Vagina (tissue), 2 donors: ENCODE measurements at places on chromosomes 4 and X.

- DNase-seq, result no peak
- no peaks in the 10 kb centered on the region for H3K36me3 ChIP-seq
- no peak overlapping the region for H3K27ac ChIP-seq
- no peaks in the 10 kb centered on the region for H3K27me3 ChIP-seq
- H3K4me1 ChIP-seq, result no peaks in the 10 kb centered on the region
These were observed 160.6 kb downstream of the BCOR start for GRCh38 chrX:39936886-39937770.

DNA sequence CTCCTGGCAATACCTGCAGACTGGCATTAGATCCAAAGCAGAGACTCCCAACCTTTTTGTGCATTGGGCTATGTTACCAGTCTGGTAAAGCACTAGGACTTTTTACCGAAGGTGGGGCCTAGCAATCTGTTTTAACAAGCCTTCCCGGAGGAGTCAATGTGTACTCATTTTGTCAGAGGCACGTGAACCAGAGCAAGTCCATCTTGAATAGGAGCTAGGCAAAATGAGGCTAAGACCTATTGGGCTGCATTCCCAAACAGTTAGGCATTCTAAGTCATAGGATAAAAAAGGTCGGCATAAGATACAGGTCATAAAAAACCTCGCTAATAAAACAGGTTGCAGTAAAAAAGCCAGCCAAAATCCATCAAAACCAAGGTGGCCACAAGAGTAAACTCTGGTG lies 22.3 kb downstream of the ADGRA3 start:
- no peaks in the 10 kb centered on the region for H3K36me3 ChIP-seq
- H3K27ac ChIP-seq, result no peak overlapping the region
- H3K27me3 ChIP-seq, result no peaks in the 10 kb centered on the region
- H3K4me3 ChIP-seq, result no peak overlapping the region
- no peaks in the 10 kb centered on the region for H3K4me1 ChIP-seq

GRCh38 chr4:2068198-2068470 lies 9.0 kb downstream of the NAT8L start:
- no peak overlapping the region for H3K27ac ChIP-seq
- no peak overlapping the region for H3K4me3 ChIP-seq
- H3K4me1 ChIP-seq, result no peaks in the 10 kb centered on the region
- no peaks in the 10 kb centered on the region for H3K27me3 ChIP-seq
- no peak for DNase-seq

- H3K27ac ChIP-seq, result no peak overlapping the region
- H3K4me3 ChIP-seq, result no peak overlapping the region
- no peaks in the 10 kb centered on the region for H3K27me3 ChIP-seq
- H3K36me3 ChIP-seq, result no peaks in the 10 kb centered on the region
These were observed 9.9 kb upstream of the GK start for GRCh38 chrX:30643313-30643821.

GRCh38 chr4:148141501-148141900 lies 300.7 kb downstream of the NR3C2 start:
- DNase-seq, result no peak
- H3K27ac ChIP-seq, result no peak overlapping the region
- no peak overlapping the region for H3K4me3 ChIP-seq
- H3K36me3 ChIP-seq, result peaks cover 3% of the 10 kb centered on the region

DNA sequence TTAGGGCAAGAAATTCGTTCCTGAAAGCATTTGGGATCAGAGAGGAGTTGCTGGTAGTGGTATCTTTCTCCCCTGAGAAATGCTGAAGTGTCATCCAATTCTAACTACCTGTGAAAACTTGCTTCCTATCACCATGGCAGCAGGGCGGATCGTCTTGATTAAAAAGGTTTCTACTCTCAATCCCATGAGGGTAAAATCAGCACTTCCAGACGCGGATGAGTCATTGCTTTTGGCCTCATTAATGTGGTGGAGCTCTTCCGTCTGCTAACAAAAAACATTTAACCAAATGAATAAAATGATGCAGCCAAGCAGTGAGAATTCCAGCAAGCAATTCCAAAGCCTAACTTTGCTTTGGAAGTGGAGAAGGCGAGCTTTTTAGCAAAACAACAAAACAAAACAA lies 325.6 kb downstream of the CAMK2D start:
- H3K4me1 ChIP-seq, result peaks cover 40% of the 10 kb centered on the region
- no peaks in the 10 kb centered on the region for H3K27me3 ChIP-seq
- no peaks in the 10 kb centered on the region for H3K36me3 ChIP-seq
- DNase-seq, result no peak
- peak overlapping the region; percentile 73 for H3K27ac ChIP-seq

DNA sequence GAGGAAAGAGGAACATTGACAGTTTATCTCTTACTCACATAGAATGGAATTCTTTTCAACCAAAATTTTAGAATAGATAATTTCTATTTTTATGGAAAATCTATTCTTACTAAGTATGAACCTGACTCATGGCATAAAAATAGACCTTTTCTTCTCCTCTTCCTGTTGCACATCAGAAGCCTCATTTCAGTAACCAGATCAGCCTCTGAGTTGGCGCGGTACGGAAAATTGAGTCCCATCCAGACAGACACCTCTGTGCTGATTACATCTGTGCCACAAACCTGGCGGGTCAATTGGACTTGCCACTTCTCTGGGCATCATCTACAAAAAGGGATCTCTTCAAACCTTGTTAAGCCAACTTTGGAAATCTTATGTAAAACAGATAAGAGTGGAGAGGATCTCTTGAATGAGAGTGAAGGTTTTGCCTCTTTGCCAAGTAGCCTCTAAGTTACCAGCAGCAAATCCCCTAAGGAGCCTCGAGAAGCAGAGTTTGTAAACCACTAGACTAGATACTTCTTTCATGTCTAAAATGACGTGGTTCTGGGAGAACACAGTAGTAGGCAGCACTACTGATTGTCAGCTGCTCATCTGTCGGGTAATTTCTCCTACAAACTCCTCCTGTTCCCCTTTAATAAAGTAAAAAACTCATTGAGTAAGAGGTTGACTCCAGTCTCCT lies 37.4 kb downstream of the TENM3 start:
- DNase-seq, result no peak
- no peaks in the 10 kb centered on the region for H3K36me3 ChIP-seq
- H3K4me1 ChIP-seq, result no peaks in the 10 kb centered on the region
- H3K27me3 ChIP-seq, result no peaks in the 10 kb centered on the region
- no peak overlapping the region for H3K4me3 ChIP-seq

DNA sequence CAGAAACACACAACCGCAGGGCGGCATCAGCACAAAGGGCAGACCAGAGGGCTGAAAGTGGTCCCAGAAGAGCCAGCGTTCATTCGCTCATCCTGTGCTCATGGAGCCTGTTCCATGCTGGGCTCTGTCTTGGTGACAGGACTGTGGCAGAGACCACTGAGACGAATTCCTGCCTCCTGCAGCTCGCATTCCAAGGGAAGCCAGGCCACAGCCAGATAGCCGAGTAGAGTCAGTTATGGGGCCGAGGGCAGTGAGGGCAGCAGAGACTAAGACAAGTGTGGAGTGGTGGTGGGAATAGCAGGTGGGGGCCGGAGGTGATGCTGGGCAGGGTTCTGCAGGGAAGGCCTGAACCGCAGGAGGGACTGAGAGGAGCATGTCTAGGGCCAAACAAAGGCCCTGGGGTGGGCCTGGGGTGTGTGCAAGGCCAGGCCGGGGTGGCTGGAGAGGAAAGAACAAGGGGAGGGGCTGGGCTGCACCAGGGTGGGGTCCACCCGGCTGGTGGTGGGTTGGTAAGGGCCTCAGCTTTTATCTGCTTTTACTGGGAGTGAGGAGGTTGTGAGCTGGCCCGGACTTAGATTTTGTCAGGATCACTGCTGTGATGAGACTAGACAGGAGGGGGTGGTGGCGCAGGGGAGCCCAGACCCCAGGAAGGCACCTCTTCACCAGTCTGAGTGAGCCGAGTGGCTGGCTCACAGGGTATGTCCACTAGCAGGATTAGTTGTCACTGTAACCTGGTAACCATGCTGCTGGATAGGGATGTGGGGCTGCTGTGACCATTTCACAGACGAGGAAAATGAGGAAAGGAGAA lies 6.3 kb downstream of the PSAPL1 start:
- H3K4me3 ChIP-seq, result no peak overlapping the region
- H3K4me1 ChIP-seq, result no peaks in the 10 kb centered on the region
- H3K27ac ChIP-seq, result no peak overlapping the region
- no peaks in the 10 kb centered on the region for H3K36me3 ChIP-seq
- H3K27me3 ChIP-seq, result no peaks in the 10 kb centered on the region

GRCh38 chrX:105017641-105018040 lies 202.9 kb downstream of the TEX13A start:
- no peaks in the 10 kb centered on the region for H3K36me3 ChIP-seq
- H3K27ac ChIP-seq, result no peak overlapping the region
- no peaks in the 10 kb centered on the region for H3K4me1 ChIP-seq

DNA sequence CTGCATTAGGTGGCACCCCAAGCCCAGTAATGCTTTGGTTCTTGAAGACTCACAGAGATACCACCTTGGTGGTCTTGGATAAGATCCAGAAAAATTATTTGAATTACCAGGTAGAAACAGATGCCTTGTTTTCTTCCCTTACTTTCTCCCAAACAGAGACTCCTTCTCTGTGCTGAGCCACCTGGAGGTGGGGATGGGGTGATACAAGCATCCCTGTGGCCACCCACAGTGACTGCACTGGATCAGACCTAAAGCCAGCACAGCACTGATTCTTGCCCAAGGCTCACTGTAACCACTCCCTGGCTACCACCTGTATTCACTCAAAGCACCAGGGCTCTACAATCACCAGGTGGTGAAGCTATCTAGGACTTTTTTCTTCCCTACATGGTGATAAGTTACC lies 156.8 kb downstream of the TEX13A start:
- H3K4me3 ChIP-seq, result no peak overlapping the region
- H3K4me1 ChIP-seq, result no peaks in the 10 kb centered on the region
- H3K27ac ChIP-seq, result no peak overlapping the region
- no peak for DNase-seq

DNA sequence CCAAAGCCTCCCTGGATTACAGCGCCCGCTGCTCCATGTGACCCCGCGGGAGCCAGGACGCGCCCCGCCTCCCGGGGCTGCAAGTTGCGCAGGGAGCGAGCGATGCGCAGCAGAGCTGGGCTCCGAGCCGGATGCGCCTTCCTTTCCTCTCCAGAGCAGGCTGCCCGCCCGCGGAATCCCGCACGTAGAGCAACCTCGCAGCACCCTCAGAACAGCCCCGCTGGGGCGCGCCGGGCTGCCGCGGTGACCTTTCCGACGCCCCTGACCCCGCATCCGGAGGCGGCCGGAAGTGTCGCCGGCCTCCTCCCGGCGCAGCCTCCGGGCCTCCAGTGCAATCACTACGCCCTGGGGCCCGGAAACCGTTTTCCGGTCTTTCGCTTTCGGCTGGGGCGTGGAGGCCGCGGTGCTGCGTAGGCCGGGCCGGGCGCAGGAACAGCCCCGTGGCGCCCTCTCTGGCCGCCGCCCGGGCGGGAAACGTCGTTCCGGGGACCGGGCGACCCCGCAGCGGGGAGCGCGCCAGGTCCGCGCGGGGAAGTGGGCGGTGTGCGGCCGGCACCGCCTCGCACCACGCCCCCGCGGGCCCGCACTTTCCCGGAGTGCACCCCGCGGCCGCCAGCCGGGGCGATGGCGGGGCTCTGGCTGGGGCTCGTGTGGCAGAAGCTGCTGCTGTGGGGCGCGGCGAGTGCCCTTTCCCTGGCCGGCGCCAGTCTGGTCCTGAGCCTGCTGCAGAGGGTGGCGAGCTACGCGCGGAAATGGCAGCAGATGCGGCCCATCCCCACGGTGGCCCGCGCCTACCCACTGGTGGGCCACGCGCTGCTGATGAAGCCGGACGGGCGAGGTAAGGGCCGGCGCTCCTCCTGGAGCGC lies at the start of gene CYP4V2:
Gene CYP4V2, plus strand, starts transcription at position 368 of the 866 bp plus-strand sequence. Its CDS starts 257 bp downstream, at position 625.
- H3K36me3 ChIP-seq, result no peaks in the 10 kb centered on the region
- H3K27ac ChIP-seq, result peak within 1 kb of the TSS; percentile 86
- H3K4me1 ChIP-seq, result peaks cover 35% of the 10 kb centered on the region
- H3K27me3 ChIP-seq, result no peaks in the 10 kb centered on the region
- peak within 1 kb of the TSS; percentile 63 for H3K4me3 ChIP-seq

DNA sequence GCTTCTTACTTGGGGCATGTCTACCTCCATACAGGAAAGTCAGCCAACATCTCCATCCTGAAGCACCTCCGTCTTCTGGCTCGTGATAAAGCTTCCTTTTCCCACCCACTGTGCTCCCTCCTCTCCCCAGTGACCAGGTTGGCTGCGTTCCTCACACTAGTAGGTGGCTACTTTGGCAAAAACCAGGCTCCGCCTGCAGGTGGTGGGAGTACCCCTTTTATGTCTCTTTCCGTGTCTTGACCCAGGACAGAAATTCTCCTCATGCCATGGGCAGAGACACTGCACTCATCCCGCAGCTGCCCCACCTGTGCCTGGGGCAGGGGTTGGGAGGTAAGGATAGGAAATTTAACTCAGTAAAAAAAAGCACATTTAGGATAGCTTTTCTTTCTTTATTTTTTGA lies 50.9 kb downstream of the ENPP6 start:
- no peaks in the 10 kb centered on the region for H3K36me3 ChIP-seq
- no peak overlapping the region for H3K27ac ChIP-seq
- H3K4me3 ChIP-seq, result no peak overlapping the region
- no peak for DNase-seq

- DNase-seq, result no peak
- H3K4me3 ChIP-seq, result no peak overlapping the region
- no peak overlapping the region for H3K27ac ChIP-seq
- H3K4me1 ChIP-seq, result no peaks in the 10 kb centered on the region
These were observed 16.3 kb downstream of the TACC3 start for GRCh38 chr4:1737666-1738065.

GRCh38 chr4:148542922-148543623 lies 100.9 kb upstream of the NR3C2 start:
- DNase-seq, result no peak
- H3K36me3 ChIP-seq, result no peaks in the 10 kb centered on the region
- no peaks in the 10 kb centered on the region for H3K4me1 ChIP-seq
- no peak overlapping the region for H3K4me3 ChIP-seq
- H3K27ac ChIP-seq, result no peak overlapping the region

DNA sequence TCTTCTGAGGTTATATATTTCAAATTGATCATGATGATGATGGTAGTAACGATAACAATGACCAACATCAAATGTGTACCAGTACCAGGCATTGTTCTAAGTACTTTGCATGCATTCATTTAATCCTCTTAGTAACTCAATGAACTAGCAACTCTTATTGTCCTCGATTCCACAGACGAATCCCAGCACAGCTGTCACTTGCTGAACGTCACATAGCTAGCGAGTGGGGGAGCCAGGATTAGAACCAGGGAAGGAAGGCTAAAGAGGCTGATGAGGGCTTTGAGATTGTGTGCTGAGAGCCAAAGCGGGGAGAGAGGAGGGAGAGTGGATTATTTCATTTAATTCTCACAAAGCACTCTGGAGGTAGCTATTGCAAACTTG lies 103.6 kb downstream of the PHOX2B start:
- H3K27me3 ChIP-seq, result no peaks in the 10 kb centered on the region
- H3K4me3 ChIP-seq, result no peak overlapping the region
- no peaks in the 10 kb centered on the region for H3K36me3 ChIP-seq
- no peaks in the 10 kb centered on the region for H3K4me1 ChIP-seq
- DNase-seq, result no peak

DNA sequence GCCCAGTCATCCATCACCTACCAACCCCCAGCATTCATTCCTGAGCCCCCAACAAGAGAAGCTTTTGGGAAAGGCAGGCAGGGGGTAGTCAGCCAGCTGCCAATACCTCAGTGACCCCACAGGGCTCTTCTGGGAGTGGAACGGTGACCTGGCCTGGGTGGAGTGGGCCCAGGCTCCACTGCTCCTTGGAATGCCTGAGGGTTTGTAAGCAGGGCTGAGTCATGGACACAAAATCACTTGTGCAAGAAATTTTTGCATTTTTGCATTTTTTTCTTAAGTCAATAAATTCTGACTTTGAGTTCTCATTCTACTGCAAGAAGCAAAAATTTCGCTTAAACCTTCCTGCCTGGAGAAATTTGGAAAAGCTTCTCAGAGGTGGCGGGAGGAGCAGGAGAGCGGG lies 18.5 kb downstream of the SORCS2 start:
- H3K27me3 ChIP-seq, result no peaks in the 10 kb centered on the region
- no peaks in the 10 kb centered on the region for H3K36me3 ChIP-seq
- DNase-seq, result no peak
- no peak overlapping the region for H3K4me3 ChIP-seq
- peaks cover 59% of the 10 kb centered on the region for H3K4me1 ChIP-seq
- H3K27ac ChIP-seq, result peak overlapping the region; percentile 53
